Esophagus squamous epithelium (tissue), 5 donors: ENCODE measurements at places on chromosomes 1 and 21.

GRCh38 chr1:145982010-145982723, 14.2 kb downstream of the TXNIP start:
- no peak for DNase-seq

- DNase-seq, result no peak
Observed at GRCh38 chr1:17847111-17847510, 92.0 kb downstream of the ACTL8 start.

GRCh38 chr21:20388400-20388799, 609.8 kb upstream of the NCAM2 start:
- DNase-seq, result no peak

DNA sequence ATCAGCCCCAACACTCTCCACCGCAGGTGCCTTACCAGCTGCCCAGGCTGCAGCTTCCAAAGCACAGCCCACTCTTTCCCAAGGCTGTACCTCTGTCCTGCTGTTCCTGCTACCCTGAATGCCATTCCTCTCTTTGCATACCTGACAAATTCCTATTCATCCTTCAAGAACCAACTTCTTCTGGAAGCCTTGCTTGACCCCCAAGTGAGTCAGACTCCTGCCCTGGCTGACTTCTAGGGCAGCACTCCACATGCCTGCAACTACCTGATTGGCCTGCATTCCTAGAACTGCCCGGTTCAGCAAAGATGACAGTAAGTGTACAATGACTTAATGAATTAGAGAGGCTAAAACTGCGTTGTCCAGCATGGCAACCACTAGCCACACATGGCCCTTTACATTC, 20.8 kb upstream of the PDZK1IP1 start:
- DNase-seq, result no peak

DNA sequence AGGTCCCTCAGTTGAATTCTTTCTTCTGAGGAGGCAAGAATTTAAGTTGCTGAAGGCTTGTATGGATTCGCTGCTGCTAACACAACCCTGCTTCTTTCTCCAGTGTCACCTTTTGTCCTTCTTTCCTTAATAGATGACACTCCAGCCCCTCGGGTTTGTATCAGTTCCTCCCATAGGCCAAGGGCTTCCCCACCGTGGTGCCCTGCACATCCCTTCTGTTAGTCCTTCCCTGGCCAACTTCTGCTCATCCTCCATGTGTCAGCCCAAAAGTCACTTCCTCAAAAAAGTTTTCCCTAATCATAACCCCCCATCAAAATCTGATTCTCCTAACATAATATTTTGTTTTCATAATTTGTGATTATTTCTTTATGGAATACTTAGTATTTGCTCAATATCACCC, 190.4 kb downstream of the RHOU start:
- DNase-seq, result no peak

DNA sequence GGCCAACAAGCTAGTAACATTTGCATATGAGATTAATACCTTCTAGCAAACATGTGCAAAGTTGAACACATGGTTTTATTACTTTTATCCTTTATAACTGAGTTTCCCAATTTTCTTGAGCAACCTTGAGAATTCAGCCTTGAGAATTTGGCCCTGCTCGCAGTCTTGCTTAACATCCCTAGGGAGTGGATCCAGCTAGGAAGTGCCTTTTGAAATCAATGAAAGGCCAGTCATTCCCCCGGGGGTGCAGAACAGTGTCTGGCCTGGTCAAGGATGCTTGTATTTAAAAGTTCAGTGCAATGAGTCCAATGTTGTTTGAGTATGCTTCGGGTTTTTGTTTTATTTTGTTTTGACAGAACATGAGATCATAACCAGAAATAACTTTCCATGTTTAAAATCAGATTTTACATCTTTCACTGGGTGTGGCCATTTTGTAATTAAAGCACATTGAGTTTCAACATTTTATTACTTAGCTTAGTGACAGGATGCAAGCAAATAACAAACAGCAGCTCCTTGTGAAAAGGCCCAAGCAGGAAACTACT, 16.7 kb downstream of the PALMD start:
- DNase-seq, result no peak

GRCh38 chr1:243946253-243946652, 96.2 kb upstream of the AKT3 start:
- no peak for DNase-seq

GRCh38 chr1:160124705-160125478, 9.3 kb downstream of the ATP1A2 start:
- no peak for DNase-seq

DNA sequence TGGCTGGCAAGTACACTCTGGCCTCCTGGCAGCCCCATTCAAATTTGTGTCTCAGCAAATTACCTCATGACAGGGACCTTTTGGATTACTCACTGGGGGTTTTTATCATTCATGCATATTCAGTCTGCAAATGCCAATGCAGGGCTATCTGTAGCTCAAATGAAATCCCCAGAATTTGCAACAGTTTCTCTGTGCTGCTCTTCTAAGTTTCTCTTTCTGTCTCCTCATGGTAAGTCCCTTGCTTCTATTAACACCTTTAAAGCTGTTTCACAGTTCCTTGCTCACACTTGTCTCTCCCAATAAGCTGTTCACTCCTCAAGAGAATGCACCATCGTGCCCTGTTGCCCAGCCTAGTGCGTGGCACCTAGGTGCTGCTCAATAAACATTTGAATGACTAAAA, 3.3 kb upstream of the FAM78B start:
- no peak for DNase-seq

GRCh38 chr1:245552331-245552730, 397.5 kb downstream of the KIF26B start:
- no peak for DNase-seq

DNA sequence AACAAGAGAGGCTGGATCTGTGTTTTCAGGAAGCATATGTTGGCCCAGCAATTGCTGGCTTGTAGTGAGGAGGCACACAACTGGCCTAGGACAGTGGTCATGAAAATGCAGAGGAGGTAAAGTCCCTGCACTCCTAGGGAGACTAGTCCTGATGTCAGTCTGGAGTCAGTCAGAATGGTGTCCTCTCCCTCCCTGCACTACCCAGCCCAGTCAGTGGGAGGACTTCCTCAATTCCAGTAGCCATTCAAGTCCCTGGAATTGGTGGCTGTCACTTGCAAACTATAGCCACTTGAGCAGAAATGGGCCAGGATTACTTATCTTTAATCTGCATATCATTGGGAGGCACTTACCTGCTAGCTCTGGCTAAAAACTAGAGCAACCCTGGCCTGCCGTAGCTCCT, 18.6 kb downstream of the NDUFS5 start:
- no peak for DNase-seq

- no peak for DNase-seq
Observed at GRCh38 chr1:156086256-156086662, 4.0 kb upstream of the MEX3A start.

DNA sequence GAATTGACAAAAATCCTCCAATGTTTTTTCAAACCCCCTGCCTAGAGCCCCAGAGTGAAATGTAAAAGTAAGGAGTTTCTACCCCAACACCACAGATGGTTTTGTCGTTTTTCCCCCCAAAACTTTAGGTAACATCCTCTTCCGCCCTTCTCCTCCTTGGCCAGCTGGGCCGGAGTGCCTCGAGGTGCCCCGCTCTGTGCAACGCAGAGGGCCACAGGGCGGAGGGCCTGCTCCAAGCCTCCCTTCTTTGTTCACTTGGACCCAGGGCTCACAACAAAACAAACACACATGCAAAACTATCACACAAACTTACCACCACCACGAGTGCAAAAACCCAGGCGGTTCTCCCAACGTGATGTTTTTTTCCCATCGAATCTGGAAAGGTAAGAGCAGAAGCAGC, 1.9 kb downstream of the SSBP3 start:
- DNase-seq, result no peak

- no peak for DNase-seq
Observed at GRCh38 chr1:11397151-11397901, 81.6 kb upstream of the DISP3 start.
